HS-27A (cell line): ENCODE measurements at places on chromosomes 11 and 22.
A peak's percentile ranks its signal among the peaks of the same experiment; 100 is the strongest.

DNA sequence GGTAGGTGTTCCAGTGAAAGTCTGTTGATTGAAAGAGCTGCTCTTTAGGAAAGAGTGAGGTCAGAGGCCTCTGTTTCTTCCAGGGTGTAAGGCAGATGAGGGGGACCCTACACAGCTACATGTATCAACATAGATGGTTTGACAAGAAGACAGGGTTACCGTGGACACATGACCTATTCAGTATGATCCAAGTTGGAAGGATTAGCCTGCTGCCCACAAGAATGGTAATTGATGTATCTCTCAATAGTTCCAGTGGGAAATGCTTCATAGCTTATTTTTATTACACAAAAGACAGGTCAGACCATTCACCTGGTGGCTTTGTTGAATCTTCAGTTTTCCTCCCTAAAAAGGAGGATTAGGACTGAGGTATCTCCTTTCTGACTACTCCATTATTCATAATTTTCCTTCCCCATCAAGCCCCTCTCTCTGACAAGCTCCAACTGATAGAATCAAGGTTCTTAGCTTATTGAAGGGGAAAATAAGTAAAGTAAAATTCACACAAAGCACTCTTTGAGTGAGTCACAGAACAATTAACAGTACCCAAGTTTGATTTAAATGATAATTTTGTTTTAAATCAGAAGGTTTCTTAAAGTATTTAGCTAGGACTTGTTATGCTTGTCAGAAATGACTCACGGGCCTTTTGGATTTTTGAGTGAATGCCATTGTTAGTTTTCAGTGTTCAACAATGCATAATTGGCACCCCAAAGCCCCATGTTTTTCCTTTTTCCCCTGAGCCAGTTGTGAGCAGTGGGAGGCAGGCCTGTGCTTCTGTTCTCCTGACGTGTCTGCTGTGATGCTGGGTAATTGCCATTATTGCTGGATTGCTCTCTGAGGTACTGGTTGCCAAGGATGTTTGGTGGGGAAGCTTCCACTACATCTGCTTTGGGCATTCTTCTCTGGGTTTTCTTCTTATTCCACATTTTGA, 373.2 kb downstream of the DDX10 start:
- peak; percentile 47 for DNase-seq

- DNase-seq: no peak
These were observed 84.2 kb downstream of the ZNF280B start for GRCh38 chr22:22424210-22424800.

GRCh38 chr11:118804094-118804493, 13.1 kb upstream of the DDX6 start:
- no peak for DNase-seq

GRCh38 chr22:49847751-49848689, 5.6 kb upstream of the ZBED4 start:
- DNase-seq: no peak

DNA sequence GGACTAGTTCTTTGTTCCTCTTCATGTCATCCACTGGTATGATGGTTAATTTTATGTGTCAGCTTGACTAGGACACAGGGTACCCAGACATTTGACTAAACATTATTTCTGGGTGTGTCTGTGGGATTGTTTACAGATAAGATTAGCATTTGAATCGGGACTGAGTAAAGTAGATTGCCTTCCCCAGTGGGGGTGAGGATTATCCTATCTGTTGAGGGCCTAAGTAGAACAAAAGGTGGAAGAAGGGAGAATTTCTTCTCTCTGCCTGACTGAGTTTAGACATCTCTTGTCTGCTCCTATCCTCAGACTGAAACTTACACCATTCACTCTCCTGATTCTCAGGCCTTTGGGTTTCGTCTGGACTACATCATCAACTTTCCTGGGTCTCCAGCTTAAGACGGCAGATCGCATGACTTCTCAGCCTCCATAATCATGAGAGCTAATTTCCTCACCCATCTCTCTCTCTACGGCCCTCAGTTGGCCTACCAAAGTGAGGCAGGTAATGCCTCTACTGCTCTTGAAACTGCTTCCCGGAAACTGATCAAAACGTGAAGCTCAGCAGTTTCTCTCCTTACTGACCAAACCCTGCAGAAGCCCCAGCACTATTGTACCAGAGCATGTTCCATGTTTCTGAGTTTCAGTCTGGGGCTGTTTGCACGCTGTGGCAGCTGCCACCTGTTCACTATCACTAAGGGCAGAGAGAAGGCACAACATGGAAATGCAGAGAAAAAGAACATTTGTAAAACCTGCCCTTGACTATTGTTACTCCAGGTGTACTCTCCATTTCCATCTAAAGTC, 95.4 kb downstream of the NXPE2 start:
- DNase-seq: no peak

- DNase-seq: no peak
These were observed 265.4 kb downstream of the CADM1 start for GRCh38 chr11:115238791-115239190.

DNA sequence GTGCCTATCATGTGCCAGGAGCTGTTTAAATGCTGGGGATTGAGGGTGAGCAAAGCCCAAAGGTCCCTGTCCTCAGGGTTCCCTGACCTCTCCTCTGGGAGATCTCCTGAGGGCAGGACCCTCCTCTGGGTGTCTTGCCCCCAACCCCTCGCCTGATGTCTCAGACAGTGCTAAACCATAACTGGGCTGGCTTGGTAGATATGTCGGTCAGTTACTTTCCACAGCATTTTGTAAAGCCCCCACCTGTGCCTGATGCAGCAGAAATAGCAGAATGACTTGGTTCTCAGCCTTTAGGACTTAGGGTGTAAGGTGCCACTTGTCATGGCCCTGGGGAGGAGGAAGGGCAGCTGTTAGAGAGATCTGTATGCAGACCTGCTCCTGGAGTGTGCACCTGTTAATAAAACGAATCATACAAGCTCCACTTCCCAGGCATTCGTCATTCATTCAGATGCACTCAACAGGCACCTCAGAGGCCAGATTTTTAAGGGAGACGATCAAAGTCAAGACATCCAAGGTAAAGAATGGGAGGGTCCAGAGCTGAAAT, 88.1 kb downstream of the TP53I11 start:
- no peak for DNase-seq

DNA sequence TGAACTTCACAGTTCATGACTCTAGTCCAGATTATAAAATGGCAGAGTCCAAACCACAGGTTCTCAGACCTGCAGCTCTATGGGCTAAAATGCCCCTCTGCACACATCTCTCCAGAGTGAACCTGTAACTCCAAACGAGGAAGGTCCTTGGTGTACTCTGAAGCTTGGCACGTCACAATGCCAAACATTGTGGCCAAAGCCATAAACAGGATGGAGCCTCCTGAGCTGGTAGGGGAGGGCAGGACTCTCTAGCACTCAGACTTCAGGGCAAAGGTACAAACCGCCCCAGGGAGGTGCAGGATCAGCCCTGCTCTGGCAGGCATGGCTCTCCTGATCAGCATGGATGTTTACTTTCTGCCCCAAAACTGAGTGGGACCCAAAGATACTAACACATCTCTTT, 2.3 kb downstream of the SCUBE2 start:
- DNase-seq: no peak

DNA sequence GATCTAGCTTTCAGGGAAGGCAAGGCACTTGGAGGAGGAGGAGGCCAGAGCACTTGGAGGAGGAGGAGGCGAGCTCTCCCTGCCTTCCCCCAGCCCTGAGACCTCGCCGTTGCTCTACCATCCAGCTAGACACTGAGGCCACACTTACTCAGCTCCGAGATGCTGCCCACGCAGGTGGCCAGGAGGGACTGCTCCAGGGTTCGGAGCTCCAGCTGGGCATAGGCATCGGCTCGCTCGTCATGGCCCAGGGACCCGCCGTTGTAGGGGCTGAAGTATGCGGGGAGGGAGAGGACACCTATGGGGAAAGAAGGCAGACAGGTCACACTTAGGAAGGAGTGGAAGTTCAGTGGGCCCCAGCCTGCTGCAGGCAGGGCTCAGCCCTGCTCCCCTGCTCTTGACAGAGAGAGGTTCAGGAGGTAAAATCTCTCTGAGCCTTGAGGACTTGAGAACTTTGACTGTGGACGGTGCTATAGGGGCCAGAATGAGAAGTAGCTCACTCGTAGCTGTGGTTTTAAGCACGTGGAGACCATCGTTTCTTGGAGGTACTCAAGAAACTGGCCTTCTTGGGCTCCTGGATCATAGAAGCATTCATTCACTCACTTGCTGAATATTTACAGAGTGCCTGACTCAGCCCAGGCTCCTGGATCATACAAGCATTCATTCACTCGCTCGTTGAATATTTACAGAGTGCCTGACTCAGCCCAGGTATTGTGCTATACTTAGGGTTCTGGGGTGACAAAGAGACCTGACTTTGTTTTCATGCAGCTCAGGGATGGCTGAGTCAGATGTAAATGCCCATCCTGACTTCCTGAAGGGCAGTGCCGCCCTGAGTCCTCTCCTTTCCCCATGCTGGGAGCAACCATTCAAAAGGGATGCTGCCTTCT, 99.2 kb downstream of the NAT10 start:
- no peak for DNase-seq

- no peak for DNase-seq
These were observed 60.2 kb downstream of the CACNA1I start for GRCh38 chr22:39630721-39631120.

GRCh38 chr11:45209891-45210699, 63.7 kb downstream of the PRDM11 start:
- no peak for DNase-seq

DNA sequence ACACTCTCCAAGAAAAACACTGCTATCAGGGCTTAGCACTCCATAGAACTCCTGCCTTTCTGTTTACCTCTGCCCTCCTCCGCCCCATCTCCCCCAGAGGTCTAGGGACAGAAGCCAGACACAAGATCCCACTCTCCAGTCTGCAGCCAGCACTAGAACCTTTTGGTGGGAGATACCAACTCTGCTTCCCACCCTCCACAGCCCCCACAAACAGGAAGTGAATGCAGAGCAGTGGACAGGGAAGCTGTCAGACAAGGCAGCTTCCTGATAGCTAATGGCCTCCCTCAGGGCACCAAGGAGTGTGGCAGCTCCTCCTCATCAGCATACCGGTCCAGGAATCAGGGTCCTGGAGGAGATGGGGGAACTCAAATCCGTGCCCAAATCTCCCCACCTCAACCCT, 5.1 kb downstream of the SCN4B start:
- DNase-seq: no peak

- no peak for DNase-seq
These were observed 647.3 kb downstream of the TBC1D22A start for GRCh38 chr22:47409539-47410275.

DNA sequence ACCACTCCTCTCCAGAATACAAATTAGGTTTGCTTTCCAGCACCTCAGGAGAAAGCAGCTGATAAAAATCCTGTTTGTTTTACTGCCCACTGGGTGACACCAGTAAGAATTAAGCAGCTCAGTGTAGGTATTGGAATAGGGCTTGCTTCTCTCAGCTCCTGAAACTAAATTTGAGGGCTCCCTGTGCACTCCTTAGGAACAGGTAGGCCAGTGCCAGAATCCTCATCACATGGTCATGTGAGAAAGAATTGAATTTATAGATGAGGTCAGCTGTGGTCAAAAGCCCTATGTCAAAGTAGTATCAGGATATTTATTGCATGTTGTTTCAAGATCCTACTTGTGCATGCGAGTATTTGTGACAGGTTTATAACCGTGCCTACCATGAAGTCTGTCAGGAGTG, 1.0 kb downstream of the PRSS23 start:
- DNase-seq: no peak

DNA sequence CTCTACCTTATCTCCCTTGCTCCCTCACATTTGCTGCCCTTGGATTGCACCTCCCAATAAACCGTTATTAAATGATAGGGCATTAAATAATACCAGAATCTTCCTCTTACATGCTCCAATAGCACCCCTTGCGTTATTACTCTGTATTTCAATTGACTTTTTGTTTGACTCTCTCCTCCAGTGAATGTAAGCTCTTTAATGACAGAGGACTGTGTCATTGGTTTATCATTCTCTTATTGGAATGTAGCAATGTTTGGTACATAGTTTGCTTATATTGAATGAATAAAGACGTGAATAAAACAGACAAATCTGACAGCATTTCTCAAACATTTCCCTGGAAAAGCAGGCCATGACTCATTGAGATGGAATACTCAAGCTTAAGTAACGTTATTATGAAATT, 8.7 kb upstream of the MPEG1 start:
- DNase-seq: peak; percentile 74

DNA sequence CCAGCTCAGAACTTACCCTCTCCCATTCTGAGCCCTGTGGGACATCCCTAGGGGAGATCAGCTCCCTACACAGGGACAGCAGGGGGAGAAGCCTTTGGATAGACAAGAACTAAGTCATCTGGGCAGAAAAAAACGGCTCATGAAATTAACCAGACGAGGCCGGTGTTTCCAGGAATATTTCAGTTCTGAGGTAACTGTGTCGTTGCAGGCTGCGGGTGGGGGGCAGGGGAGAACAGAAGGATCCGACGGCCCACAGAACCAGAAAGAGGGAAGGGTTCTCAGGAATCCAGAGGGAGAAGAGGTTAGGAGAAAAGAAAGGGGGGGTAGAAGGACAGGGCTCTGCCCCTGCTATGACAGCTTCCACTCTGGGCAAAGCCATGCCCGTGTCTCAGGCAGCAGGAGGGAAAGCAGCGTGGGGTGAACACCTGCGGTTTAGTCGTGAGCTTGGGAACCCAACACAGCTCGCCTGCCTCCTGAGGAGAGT, 3.6 kb downstream of the CLCF1 start:
- no peak for DNase-seq

DNA sequence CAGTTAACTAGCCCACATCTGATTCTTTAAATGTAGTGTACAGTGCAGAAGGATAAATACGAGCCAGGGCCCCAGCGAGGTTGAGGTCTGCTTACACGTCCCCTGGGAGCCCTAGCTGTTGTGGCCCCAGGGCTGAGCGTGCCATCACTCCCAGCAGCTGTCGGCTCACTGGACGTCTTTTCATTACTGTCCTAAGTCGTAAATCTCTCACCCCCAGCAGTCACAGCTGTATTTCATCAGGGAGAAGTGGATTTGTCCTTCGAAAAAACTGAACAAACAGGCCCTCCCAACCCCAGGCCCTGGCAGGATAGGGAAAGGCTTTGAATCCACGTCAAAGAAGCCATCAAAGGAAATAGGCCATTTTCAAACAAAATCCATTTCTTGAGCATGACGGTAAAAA, 110.4 kb upstream of the CSNK2A3 start:
- DNase-seq: no peak

DNA sequence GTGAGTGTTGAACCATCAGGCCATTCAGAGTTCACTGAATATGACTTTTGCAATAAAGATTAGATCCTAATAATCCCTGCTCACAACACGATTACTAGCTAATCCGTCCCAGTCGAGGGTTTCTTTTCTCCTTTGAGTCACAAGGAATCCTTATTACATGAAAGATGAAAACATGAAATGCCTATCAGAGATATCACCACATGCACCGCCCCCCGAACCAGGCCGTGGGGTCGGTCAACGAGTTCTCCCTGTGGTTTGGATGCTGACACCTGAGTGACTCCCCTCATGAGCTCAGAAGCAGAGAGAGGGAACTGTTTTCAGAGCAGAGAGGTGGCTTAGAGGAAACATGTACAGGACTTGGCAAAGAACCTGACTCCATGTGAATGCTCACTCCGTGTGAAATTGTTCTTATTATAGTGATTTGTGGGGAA, 263.3 kb downstream of the ETS1 start:
- no peak for DNase-seq

DNA sequence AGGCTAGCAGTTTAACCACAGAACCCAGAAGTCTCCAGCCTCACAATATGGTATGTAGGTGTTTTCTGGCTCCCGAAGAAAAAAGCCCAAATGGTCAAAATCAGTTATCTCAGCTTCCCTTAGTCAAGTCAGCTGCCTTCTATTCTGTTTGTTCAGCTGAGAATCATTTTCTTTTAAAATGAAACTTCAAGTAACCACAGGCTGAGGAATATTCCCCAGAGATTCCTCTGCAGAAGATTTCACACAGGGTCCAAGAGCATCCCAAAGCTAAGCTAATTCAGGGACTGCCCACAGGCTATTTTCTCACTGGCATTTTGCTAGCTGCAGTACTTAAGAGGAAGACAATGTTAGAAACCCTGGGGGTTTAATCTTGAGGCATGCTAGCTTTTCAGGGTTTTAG, 977.0 kb upstream of the CHORDC1 start:
- DNase-seq: no peak
